Activated CD8-positive, alpha-beta memory T cell treated with anti-CD3 and anti-CD28 coated beads, Interleukin-2, amount 50 U/mL, for 4 hours (primary cell): ENCODE measurements at places on chromosomes 16 and 17.
A peak's percentile ranks its signal among the peaks of the same experiment; 100 is the strongest.

DNA sequence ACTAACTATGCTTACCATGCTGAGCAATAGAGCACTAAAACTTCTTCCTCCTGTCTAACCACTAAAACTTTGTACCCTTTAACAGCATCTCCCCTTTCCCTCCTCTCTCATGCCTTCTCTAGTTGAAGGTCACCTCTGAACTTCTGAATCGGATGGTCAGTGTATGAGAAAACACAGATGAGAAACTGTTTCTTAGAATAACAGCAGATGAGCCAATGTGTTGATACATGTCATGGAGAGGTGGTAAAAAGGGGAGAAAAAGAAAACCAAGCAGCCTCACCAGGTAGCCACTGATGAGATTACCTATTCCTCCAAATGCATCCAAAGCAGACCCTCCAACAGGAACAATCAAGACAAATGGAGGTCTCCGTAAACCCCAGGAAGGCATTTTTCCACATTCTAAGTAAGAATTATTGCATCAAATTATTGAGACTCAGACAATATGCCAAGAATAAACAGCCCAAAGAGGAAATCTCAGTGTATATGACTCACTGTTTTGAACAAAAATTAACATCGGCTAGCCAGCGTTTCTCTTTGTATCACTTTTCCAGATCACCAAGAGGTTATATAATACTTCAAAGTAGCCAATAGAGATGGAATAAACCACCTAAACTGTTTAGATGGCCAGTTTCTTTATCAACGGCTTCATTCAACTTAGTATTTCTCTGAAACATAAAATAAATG, 793.3 kb upstream of the SOX9 start:
- no peak for DNase-seq

DNA sequence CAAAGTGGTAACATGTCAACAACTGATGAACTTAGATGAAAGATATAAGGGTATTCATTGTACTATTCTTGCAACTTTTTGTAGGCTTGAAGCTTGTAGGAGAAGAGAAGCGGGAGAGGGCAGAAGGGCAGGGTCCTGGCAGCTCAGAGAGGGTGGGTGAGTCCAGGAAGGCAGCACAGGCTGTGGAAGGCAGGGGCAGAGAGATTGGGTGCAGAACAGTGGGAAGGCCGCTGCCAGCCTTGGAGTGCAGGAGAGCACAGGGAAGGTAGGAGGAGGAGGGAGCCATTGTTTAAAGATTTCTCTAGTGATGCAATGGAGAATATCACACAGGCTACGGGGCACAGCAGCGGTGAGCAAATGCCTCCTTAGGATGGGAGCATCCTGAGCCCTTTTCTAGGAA, 104.3 kb downstream of the N4BP1 start:
- DNase-seq: no peak

- DNase-seq: no peak
These were observed 63.3 kb downstream of the TMEM235 start for GRCh38 chr17:78294776-78295175.

- no peak for DNase-seq
These were observed 5.2 kb downstream of the IL34 start for GRCh38 chr16:70651524-70651923.

DNA sequence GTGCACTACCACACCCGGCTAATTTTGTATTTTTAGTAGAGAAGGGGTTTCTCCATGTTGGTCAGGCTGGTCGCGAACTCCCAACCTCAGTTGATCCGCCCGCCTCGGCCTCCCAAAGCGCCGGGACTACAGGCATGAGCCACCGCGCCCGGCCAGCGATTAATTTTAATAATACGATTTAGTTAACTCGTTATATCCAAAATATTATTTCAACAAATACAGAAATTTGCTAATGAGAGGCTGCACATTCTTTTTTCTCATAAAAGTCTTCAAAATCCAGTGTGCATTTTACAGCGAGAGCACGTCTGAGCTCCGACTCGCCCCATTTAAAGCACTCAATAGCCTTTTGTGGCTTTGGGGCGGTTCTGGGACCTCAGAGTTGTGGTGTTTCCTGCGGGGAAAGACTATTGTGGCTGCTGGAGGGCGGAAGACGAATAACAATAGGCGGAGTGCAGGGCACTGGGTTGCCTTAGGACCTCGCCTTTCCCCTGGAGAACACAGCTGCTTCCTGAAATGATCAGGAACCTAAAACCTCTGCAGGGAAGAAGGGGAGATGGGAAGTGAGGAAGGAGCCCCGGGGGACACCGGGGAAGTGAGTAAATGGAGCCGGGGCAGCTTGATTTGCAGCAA, 2.9 kb upstream of the ZSCAN10 start:
- DNase-seq: no peak

- no peak for DNase-seq
These were observed 163.2 kb upstream of the FOXF1 start for GRCh38 chr16:86347090-86347489.

GRCh38 chr17:79080349-79080748, 5.7 kb downstream of the ENGASE start:
- no peak for DNase-seq

GRCh38 chr16:88854306-88855111, 2.2 kb downstream of the GALNS start:
- peak; percentile 36 for DNase-seq

GRCh38 chr16:69320740-69321073, 9.6 kb downstream of the VPS4A start:
- no peak for DNase-seq

- no peak for DNase-seq
These were observed 3.6 kb downstream of the LRRC75A start for GRCh38 chr17:16488186-16488967.

DNA sequence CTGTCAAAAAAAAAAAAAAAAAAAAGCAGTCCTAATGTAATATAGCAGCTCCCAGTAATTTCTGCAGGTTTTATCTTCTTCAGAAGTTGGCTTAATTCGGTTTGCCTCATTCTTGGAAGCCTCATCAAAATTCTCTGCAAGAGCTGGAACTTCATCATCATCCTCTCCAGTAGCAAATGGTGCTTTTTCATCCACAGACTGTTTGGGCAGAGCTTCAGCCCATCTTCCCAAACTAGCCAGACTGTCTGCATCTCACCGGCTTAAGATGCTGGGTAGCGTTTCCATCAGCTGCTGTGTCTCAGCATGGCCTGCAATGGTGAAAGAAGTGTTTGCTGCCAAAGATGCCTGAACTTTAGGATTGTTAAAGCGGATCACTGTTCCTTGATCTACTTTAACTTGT, 112.6 kb downstream of the AIPL1 start:
- DNase-seq: no peak

- DNase-seq: no peak
These were observed 29.1 kb downstream of the MBTPS1 start for GRCh38 chr16:84087466-84088151.
